Activated CD8-positive, alpha-beta T cell treated with anti-CD3 and anti-CD28 coated beads for 36 hours (primary cell): ENCODE measurements at places on chromosomes 13 and 19. TPM values are rescaled to one million over a fixed set of nuclear protein-coding genes. Genes with fewer than 3 reads are reported as not detected.

GRCh38 chr13:50809133-50810090 lies 34.1 kb downstream of the DLEU7 start:
- no peak for DNase-seq
- no peak overlapping the region for H3K4me3 ChIP-seq
- H3K27me3 ChIP-seq, result no peaks in the 10 kb centered on the region
- no peak overlapping the region for H3K27ac ChIP-seq

CGB7 gene
- total RNA-seq, result not detected

DNA sequence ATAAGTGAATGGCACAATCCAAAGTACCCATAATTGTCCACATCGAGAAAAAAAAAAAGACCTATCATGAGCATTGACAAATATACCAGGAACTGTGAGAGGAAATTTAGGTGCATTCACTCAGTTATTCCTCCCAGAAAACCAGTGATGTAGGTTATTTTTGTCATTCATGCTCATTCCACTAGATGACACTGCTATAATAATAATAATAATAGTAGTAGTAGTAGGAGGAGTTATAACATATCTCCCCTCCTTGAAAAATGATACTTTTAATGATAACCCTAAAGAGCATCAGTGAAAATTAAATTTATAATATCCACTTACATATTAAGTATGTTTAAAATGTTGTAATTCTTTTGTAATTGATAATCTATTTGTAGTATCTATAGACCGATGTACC lies 463.9 kb upstream of the MIR17HG start:
- H3K27ac ChIP-seq, result no peak overlapping the region
- H3K4me3 ChIP-seq, result no peak overlapping the region
- H3K4me1 ChIP-seq, result no peaks in the 10 kb centered on the region

DNA sequence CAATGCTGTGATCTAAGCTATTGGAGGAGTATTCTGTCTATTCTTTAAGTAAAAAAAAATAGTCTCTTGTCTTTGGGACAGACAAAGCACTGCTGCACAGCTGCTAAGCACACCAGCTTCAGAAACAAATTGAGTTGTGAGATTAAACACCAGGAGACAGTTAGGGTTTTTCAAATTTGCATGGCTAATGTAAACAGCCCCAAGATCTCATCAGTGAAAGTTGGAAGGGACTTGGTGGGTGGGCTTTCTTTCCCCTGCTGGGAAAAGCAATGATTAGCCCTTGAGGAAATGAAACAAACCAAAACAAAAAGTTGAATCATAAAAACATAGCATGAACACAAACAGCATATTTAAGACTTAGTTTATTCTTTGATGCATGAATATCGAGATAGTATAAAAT lies 143.6 kb upstream of the SLITRK1 start:
- H3K27ac ChIP-seq, result no peak overlapping the region
- no peaks in the 10 kb centered on the region for H3K36me3 ChIP-seq
- DNase-seq, result no peak
- no peak overlapping the region for H3K4me3 ChIP-seq

C19orf18 gene
- total RNA-seq, result 0.29 TPM

DNA sequence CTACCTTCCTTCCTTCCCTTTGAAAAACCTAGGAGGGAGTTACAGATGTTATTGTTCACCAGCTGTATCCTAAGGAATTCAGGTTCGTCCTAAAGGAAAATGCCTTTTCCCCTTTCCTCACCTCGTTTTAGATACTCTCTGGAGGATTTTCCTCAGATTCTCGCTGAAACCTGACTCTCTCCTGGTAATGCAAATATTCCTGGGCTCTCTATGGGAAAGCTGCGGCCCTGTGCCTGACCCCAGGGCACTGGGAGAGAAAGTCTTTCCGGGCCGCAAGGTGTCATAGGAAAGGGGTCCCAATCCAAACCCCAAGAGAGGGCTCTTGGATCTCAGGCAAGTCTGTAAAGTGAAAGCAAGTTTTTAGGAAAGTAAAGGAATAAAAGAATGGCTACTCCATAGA lies 13.1 kb upstream of the OR1M1 start:
- H3K27ac ChIP-seq, result no peak overlapping the region
- no peak for DNase-seq
- no peaks in the 10 kb centered on the region for H3K36me3 ChIP-seq
- H3K27me3 ChIP-seq, result no peaks in the 10 kb centered on the region
- H3K4me1 ChIP-seq, result no peaks in the 10 kb centered on the region
- no peak overlapping the region for H3K4me3 ChIP-seq

DNA sequence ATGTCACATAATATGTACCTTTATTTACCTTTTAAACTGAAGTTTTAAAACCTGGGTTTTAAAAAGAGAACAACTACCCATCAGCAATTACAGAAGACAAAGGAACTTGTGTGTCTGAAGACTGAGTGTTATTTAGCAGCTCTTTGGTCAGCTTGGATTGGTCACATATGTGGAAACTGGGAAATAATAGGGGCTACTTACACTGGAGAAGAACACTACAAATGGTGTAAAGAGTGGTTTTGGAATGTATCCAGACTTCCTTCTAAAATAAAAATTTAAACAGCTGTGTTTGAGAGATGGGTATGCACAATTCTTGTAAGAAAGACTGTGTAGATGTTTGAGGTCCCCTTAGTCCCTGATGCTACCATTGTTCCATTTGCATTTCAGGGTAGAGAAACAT lies 13.3 kb downstream of the TNFRSF19 start:
- H3K27ac ChIP-seq, result no peak overlapping the region
- DNase-seq, result no peak
- H3K27me3 ChIP-seq, result peaks cover 28% of the 10 kb centered on the region
- peaks cover 8% of the 10 kb centered on the region for H3K4me1 ChIP-seq

SHC2 gene
- 0.25 TPM for total RNA-seq

GRCh38 chr13:112064222-112064621 lies 2.7 kb upstream of the SOX1 start:
- H3K27me3 ChIP-seq, result peaks cover 67% of the 10 kb centered on the region
- peaks cover 4% of the 10 kb centered on the region for H3K36me3 ChIP-seq
- H3K4me1 ChIP-seq, result peaks cover 7% of the 10 kb centered on the region
- no peak overlapping the region for H3K27ac ChIP-seq
- DNase-seq, result no peak

DNA sequence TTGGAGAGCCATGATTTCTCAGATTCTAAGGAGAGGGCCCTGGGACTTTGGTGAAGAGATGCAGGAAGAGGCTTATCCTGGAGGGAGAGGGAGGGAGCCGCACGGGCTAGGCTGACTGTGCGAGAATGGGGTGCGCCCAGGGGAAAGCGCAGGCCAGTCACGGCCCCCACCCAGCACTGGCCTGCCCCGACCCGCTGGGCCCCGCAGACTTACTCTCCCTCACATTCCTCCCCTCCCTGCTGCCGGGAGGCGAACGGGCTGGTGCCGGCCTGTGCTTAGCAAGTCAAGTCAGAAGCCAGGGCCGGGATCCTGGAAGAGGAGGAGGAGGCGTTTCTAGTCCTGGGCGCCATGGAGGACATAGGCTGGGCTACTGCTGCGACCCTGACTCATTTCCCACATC lies 120.0 kb downstream of the CRYL1 start:
- peaks cover 7% of the 10 kb centered on the region for H3K4me1 ChIP-seq
- H3K27ac ChIP-seq, result no peak overlapping the region
- H3K36me3 ChIP-seq, result peaks cover 3% of the 10 kb centered on the region
- no peak overlapping the region for H3K4me3 ChIP-seq

METTL21C gene
- total RNA-seq, result not detected

GRCh38 chr13:35923347-35923746 lies 207.8 kb downstream of the DCLK1 start:
- H3K36me3 ChIP-seq, result no peaks in the 10 kb centered on the region
- no peaks in the 10 kb centered on the region for H3K4me1 ChIP-seq
- H3K27me3 ChIP-seq, result no peaks in the 10 kb centered on the region

CGB1 gene
- total RNA-seq, result not detected

DNA sequence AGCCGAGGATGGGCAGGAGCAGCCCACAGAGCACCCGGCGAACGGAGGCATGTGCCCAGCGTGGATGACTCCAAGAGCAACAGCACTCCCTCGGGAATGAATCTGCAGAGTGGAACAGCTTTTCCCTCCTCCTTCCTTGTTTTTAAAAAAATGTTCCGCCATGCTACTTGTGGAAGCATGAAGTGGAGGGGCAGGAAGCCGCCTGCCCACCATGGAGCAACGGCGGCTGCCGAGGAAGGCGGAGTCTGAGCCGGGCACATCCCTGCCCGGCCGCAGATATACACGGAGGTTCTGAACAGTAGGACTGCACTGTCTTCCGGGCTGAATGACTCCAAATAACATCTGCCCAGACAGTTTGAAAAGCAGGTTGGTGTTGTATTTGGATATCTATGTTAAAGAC lies 65.2 kb downstream of the SOX1 start:
- H3K4me3 ChIP-seq, result no peak overlapping the region
- H3K27ac ChIP-seq, result no peak overlapping the region
- DNase-seq, result no peak
- no peaks in the 10 kb centered on the region for H3K4me1 ChIP-seq
- no peaks in the 10 kb centered on the region for H3K36me3 ChIP-seq
- H3K27me3 ChIP-seq, result peaks cover 1% of the 10 kb centered on the region

KLK3 gene
- not detected for total RNA-seq

GRCh38 chr19:7894612-7895309 lies 6.5 kb downstream of the LRRC8E start:
- no peak overlapping the region for H3K27ac ChIP-seq
- H3K27me3 ChIP-seq, result peaks cover 6% of the 10 kb centered on the region
- peaks cover 6% of the 10 kb centered on the region for H3K4me1 ChIP-seq
- H3K36me3 ChIP-seq, result no peaks in the 10 kb centered on the region

GRCh38 chr13:102273111-102273510 lies 128.7 kb downstream of the FGF14 start:
- DNase-seq, result no peak
- peaks cover 5% of the 10 kb centered on the region for H3K27me3 ChIP-seq
- no peak overlapping the region for H3K4me3 ChIP-seq
- H3K4me1 ChIP-seq, result no peaks in the 10 kb centered on the region

DNA sequence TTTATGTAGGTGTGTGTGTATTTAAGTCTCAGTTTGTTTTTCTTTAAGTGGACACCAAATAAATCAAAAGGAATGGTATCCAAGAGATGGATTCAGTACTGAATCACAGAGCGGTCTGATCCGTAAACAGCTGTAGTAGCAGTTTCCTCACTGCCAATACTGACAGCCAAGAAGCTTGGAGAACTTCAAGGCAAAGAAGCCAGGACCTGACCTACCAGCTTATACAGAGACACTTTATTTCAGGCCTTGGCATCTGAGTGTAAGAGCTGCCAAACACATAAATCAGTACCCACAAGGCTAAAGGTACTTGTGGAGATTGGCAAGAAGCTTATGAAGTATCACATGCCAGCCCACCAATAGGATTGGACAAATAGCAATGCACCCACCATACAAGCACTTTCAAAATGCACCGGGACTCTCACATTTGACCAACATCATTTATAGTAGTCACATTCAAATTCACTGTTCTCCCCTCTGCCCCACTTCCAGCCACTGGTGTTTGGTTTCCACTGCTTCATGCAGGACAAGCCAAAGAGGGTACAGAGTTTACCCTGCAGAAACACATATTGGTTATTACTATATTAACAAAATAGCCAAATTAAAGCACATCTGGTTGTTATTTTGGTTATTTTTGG lies 357.9 kb downstream of the KLF12 start:
- DNase-seq, result no peak
- H3K27me3 ChIP-seq, result no peaks in the 10 kb centered on the region
- peaks cover 46% of the 10 kb centered on the region for H3K36me3 ChIP-seq
- H3K4me1 ChIP-seq, result peaks cover 24% of the 10 kb centered on the region
- no peak overlapping the region for H3K4me3 ChIP-seq

PRSS57 gene
- total RNA-seq, result not detected

CERS1 gene
- total RNA-seq, result 0.18 TPM

TTC9B gene
- total RNA-seq, result not detected

- no peak overlapping the region for H3K27ac ChIP-seq
- H3K4me3 ChIP-seq, result no peak overlapping the region
- H3K36me3 ChIP-seq, result no peaks in the 10 kb centered on the region
- peaks cover 10% of the 10 kb centered on the region for H3K4me1 ChIP-seq
Measured at GRCh38 chr13:21608961-21609360, 5.0 kb upstream of the MICU2 start.

DNA sequence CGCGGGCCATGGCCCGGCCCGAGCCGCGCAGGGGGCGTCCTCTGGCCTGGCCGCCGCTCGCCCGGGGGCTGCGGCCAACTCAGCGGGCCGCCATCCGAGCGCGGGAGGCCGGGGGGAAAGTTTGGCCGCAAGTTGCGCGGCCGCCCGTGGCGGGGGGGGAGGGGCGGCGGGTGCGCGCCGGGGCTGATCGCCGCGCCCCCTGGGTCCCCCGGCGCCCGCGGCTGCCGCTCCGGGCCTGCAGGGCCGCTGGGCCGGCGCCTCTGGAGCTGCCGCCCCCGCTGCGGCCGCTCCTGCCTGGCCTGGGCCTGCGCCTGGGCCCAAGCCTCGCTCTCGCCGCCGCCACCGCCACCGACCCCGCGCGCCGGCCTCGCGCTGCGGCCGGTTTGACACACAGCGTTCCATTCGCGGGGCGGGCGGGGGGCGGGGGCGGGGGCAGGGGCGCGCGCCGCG lies at the start of gene NR2F6:
Gene NR2F6, minus strand, starts transcription at position 385 of the 450 bp plus-strand sequence. CDS start 699 bp downstream, outside the sequence.
- peak within 1 kb of the TSS; percentile 64 for H3K27ac ChIP-seq
- peaks cover 9% of the 10 kb centered on the region for H3K4me1 ChIP-seq
- no peaks in the 10 kb centered on the region for H3K36me3 ChIP-seq
- peak within 1 kb of the TSS; percentile 79 for H3K4me3 ChIP-seq
- DNase-seq, result no peak

ZNF578 gene
- 0.72 TPM for total RNA-seq

GRCh38 chr19:28567834-28568233 lies 645.1 kb downstream of the UQCRFS1 start:
- no peak for DNase-seq
- H3K36me3 ChIP-seq, result no peaks in the 10 kb centered on the region
- no peaks in the 10 kb centered on the region for H3K4me1 ChIP-seq
- H3K27me3 ChIP-seq, result no peaks in the 10 kb centered on the region
- no peak overlapping the region for H3K27ac ChIP-seq

PLVAP gene
- total RNA-seq, result not detected

URI1 gene
- total RNA-seq, result 71.1 TPM

GRCh38 chr13:20411638-20412342 lies 113.9 kb downstream of the CRYL1 start:
- H3K27me3 ChIP-seq, result no peaks in the 10 kb centered on the region
- peak overlapping the region; percentile 26 for H3K4me3 ChIP-seq
- DNase-seq, result peak; percentile 82
- H3K27ac ChIP-seq, result peak overlapping the region; percentile 88
- peaks cover 24% of the 10 kb centered on the region for H3K4me1 ChIP-seq

ATP8B3 gene
- 8.2 TPM for total RNA-seq

DNA sequence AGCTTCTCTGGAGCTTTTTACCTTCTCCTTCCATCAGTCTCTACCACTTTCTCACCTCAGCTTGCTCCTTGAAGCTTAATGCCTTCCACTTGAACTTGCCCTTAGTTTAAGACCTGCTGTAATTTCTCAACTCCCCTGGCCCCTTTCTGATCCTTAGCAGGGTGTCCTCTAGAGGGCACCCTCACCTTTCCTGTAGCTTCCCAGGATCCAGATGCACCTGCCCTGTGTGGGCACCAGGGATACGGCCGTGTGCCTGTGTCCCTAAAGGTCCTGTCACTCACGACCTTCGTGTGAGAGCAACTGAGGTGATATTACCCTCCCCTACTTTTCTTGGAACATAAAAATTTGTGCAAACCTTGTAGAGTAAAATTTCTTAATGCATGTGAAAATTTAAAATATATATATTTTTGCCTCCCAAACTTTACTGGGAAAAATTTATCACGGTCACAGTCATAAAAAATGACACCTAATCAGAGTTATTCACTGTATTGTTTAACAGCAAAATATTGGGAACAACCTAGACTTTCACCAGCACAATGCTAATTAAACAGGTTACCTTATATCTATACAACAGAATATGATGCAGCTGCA lies 46.4 kb downstream of the PSG3 start:
- peaks cover 32% of the 10 kb centered on the region for H3K27me3 ChIP-seq
- no peaks in the 10 kb centered on the region for H3K36me3 ChIP-seq
- no peak overlapping the region for H3K27ac ChIP-seq
- peak; percentile 26 for DNase-seq
- no peaks in the 10 kb centered on the region for H3K4me1 ChIP-seq

ADM5 gene
- total RNA-seq, result 6.2 TPM

GPC6 gene
- total RNA-seq, result not detected
